ENCODE measurements at places on chromosomes 5 and 9.

- no peak for DNase-seq
These were observed 22.4 kb downstream of the TRIO start for GRCh38 chr5:14165375-14166106.

DNA sequence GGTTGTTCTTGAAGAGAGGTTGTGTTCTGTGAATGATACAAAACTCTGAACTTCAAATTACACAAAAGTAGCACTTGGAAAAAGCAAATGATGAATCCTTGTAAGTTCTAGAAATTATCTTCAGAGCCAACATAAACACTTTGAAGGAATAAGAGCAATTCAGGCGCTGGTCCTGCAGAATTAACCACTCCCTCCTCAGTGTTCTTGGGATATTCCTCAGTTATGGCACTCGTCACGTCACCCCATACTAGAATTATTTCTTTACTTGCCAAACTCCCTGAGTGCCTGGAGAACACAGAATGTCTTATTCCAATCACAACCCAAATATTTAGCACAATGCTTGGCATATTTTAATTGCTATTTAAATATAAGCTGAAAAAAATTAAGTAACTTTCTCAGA, 126.3 kb downstream of the EFNA5 start:
- DNase-seq = no peak

DNA sequence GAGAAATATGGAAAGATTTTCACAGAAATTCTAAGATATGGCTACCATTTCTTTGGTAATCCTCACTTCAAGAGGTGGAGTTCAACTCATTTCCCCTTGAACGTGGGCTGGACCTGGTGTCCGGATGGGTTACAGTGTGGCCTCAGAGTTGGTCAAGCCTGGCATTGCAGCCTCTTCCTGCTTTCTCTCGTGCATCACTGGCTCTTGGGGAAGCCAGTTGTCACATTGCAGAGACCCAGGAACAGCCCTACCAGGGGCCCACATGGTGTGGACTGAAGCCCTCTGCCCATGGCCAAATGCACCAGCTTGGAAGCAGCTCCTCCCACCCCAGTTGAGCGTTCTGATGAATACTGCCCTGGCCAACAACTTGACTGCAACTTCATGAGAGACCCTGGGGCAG, 47.7 kb upstream of the FCN1 start:
- no peak for DNase-seq

GRCh38 chr5:38258319-38259061, at the start of gene EGFLAM:
TSS of gene EGFLAM (plus strand) at chr5:38258559. CDS start at chr5:38258755, 196 bp downstream.
- no peak for DNase-seq

DNA sequence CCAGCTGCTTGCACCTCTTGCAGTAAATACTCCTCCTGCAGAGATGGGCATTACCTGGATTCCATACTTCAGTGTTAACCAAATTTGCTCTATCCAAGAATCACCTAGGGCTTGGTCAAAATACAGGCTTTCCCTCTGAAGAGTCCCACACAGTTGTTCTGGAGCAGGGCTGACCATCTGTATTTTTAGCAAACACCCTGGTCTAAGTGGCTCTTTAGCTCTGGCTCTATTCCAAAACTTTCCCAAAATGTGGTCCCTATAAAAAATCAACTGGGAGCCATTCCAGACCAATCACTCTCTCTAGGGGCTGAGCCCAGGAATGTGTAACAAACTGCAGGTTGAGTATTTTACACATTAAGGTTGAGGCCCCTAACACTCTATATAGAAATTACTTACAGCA, 153.7 kb downstream of the SPOCK1 start:
- DNase-seq = no peak

GRCh38 chr9:135565636-135566035, 4.1 kb downstream of the PAEP start:
- DNase-seq = no peak

Data from cortex of kidney (tissue), 1 donor.